Stimulated activated CD8-positive, alpha-beta memory T cell treated with anti-CD3 and anti-CD28 coated beads, Interleukin-4, amount 100 ng/mL, for 4 hours (primary cell): ENCODE measurements at places on chromosomes 4 and X.

- DNase-seq: no peak
Measured at GRCh38 chrX:101219116-101219863, at the start of gene DRP2. DRP2 (plus strand) TSS chrX:101219786; CDS start chrX:101231648, 11,862 bp downstream.

GRCh38 chrX:74232859-74233258 lies 71.1 kb upstream of the ZCCHC13 start:
- no peak for DNase-seq

GRCh38 chrX:107677501-107677901 lies 49.2 kb downstream of the PRPS1 start:
- no peak for DNase-seq

DNA sequence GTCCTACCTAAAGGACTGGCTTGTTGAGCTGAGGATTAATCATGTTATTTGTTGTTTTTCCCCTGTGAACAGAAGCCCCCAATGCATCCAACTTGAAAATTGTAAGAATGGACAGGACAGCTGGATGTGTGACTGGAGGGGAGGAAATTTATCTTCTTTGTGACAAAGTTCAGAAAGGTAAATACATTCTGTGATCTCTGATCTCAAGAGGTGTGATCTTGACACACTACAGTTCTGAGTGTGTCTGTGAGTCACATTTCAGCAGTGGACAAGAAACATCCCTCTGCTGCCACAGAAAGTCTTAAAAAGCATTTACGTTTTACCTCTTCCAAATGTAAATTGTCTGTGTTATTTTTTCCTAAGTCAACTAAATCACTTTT lies 79.3 kb downstream of the NFKB1 start:
- DNase-seq: no peak

GRCh38 chr4:147791865-147792264 lies 60.0 kb downstream of the ARHGAP10 start:
- no peak for DNase-seq

GRCh38 chr4:150106886-150107285 lies 28.6 kb downstream of the DCLK2 start:
- DNase-seq: no peak

DNA sequence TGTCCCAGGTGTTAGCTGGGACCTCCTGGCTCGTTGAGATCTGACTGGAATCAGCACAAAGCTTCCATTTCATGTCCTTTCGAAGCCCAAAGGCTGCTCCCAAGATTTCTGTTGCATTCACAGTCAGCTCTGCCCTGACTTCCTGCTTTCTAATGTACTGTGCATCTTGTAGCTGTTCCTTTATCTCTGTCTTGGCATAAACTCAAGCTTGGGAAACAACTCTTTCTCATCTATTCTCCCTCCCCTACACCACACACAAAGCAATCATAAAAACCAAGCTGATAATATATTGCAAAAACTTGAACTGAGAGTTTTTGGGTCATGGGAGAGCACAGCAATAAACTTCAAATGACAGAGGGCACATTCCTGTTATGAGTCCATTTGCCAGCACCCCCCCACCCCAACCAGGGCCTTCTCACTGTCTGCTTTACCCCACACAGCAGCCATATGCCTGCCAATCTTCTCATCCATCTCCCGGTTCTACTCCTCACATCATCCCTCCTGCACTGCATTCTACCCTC lies 76.3 kb downstream of the SYNPO2 start:
- no peak for DNase-seq

DNA sequence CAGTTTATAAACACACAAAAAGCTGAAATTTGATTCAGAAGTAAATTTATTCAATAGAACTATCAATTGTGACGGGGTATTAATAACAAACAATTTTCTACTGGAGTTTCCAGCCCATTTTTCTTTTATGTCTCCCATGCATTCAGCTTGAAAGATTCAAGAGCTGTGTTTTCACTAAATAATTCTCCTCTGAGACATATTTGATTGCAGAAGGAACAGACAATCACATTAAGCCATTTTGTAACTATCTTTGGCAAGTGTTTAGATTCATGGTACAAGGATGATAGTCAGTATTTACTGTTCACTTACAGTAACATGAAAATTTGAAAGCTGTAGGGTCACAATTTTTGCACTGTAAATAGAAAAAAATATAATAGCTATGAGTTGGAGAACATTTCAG lies 198.4 kb upstream of the TACR3 start:
- DNase-seq: no peak

GRCh38 chr4:145954924-145955339 lies 16.3 kb upstream of the ZNF827 start:
- DNase-seq: no peak

DNA sequence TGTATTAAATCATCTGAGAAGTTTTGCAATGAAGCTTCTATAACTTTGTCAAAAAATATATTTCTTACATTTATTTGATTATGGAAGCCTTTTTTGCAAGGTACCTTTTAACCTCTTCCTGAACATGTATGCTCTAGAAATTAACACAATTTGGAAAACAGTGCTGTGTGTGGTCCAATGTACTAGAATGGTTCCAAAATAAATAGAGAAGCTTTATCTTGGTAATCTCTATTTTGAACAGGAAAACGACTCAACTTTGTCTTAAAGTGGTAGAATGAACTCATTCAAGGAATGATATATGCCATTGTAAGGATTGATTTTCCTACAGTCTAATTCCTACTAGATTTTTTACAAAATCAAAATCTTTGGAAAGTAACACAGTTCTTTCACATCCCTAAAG lies 248.5 kb downstream of the UNC5C start:
- no peak for DNase-seq

DNA sequence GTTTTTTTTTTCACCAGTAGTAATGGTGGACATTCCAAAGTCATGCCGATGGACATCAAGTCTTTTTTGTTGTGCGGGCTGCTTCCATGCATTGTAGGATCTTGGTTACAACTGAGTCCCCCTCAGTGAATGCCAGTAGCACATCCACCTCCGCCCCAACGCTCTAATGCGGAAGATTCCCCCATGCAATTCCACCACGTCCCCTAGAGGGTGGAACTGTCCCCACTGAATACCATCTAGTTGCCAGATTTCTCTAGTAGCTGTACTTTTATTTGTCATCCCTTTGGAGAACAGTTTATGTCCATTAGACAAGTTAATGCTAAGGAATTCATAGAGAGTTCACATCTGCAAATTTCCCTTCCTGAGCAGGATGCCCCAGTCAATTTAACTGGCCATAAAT lies 6.7 kb downstream of the SHISA3 start:
- DNase-seq: no peak

GRCh38 chr4:69910016-69910782 lies 20.7 kb upstream of the CSN1S1 start:
- DNase-seq: no peak

DNA sequence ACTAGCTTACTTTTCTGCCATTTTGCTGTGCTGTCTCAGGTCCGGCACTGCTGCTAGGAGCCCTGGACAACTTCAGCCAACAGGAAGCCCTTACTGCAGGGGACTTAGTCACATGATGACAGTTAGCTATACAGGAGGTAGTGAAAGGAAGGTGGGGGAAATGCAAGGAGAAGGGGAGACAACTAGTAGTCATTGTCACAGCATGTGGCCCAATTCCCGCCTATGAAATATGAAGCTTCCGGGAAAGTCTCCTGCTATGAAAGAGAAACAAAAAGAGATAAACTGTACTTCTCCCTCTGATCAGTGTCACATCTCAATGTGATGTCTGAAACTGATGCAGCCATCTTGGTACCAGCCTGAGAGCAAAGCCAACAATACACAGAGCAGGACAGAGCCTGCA lies 71.6 kb downstream of the AMELX start:
- no peak for DNase-seq

DNA sequence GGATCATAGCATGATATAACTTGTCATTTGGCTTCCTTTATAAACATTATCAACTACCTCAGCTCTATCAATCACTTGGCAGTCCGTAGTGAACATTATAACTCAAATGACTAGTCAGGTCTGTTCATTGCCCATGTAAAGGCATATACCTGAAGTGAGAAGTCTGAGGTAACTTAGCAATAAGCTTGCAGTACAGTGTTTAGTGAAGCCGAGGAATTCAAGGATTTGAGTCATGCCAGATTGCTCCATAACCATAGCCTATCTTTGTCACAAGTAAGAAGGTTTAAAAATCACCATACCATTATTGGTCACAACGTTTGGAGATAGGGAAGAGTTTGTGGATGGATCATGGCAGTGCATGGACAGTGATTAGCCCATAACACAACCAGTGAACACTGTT lies 41.6 kb downstream of the AR start:
- no peak for DNase-seq
